ENCODE measurements at places on chromosomes 6 and 20.

DNA sequence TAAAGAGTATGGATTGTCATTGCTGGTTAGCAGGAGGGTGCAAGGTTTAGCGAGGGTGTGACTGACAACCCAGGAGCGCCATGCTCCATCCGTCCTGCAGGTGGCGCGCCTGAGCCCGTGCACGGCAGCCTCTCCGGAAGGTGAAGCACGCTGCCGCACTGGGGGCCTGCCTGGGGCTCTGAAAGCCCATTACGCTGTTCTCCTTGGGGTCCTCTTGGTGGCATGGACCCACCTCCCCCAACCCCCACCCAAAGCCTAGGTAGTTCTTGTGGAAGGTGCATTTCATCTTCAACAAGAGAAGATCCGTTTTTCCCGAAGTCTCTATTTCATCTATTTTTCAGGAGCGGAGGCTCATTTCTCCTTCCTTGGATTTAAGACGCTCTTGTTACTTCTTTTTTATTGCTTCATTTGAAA, 197.4 kb upstream of the KCNG1 start:
- DNase-seq, result peak; percentile 7

GRCh38 chr6:28906669-28907068, 17.1 kb downstream of the TRIM27 start:
- no peak for DNase-seq

GRCh38 chr6:30752157-30752927, 8.0 kb upstream of the IER3 start:
- no peak for DNase-seq

DNA sequence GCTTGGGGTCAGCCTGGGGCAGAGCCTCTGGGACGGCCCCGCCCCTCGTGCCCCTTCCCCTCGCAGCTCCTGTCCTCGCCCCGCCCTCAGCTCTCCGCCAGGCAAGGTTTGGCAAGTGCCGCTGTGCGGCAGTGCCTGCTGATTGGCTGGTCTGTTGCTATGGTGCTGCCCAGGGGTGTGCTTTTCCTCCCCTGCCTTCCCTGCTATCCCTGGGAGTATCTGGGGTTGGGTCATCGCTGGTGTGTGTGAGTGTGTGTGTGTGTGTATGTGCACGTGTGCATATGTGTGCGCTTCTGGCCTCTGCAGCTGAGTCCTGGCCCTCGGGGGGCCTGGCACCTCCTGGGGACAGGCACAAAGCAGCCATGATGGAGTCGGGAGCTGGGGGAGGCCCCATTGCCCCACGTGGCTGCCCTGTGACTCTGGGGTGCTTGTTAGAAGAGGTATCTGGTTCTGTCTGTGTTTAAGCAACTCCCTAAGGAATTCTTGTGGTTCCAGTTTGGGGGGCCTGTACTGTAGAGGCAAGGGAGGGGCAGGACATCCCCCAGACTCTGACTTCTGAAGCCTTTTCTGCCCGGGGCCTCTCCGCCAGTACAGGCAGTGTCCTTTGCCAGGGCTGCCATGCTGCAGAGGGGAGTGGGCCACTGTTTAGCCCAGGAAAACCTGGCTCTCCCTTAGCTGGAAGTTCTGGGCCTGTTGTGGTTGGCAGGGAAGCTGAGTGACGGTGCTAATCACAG, 6.9 kb downstream of the RTEL1 start:
- DNase-seq, result no peak

GRCh38 chr6:79073888-79074287, 4.2 kb downstream of the PHIP start:
- no peak for DNase-seq

GRCh38 chr20:63847237-63848002, 13.9 kb upstream of the ABHD16B start:
- DNase-seq, result no peak

GRCh38 chr6:50864601-50865000, 45.9 kb downstream of the TFAP2B start:
- no peak for DNase-seq

DNA sequence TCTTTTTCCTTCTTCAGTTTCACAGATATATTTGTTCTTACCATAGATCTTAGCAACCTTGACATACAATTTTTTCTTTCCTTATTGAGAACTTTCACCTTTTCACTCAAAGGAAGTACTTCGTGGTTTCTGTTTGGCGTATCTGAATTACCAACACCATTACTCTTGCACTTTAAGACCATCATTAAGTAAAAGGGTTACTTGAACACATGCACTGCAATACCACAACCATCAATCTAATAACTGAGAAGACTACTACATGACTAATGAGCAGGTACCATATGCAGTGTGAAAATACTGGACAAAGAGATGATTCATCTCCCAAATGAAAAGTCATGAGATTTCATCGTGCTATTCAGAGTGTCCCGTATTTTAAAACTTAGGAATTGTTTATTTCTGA, 21.7 kb upstream of the SENP6 start:
- no peak for DNase-seq

DNA sequence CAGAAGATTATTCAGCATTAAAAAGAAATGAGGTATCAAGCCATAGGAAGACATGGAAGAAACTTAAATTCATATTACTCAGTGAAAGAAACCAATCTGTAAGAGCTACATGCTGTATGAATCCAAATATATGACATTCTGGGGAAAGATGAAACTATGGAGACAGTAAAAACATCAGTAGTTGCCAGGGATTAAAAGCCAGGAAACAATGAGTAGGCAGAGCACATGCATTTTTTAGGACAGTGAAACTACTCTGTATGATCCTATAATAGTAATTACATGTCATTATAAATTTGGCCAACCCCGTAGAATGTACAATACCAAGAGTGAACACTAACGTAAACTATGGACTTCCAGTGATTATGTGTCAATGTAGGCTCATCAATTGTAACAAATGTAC, 92.8 kb upstream of the RNF217 start:
- DNase-seq, result no peak

DNA sequence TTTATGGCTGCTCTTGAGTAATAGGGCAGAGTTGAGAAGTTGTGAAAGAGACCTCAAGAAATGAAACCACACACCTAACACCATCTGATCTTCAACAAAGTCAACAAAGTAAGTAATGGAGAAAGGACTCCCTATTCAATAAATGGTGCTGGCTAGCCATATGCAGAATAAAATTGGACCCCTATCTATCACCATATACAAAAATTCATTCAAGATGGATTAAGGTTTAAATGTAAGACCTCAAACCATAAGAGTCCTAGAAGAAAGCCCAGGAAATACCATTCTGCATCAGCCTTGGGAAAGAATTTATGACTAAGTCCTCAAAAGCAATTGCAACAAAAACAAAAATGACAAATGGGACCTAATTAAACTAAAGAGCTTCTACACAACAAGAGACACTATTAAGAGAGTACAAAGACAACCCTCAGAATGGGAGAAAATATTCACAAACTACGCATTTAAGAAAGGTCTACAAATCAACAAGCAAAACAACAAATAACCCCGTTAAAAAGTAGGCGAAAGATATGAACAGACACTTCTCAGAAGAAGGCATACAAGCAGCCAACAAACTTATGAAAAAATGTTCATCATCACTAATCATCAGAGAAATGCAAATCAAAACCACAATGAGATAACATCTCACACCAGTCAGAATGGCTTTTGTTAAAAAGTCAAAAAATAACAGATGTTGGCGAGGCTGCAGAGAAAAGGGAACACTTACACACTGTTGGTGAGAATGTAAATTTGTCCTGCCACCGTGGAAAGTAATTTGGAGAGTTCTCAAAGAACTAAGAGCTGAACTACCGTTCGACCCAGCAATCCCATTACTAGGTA, 4.0 kb downstream of the MAP3K5 start:
- DNase-seq, result no peak

- peak; percentile 92 for DNase-seq
Observed at GRCh38 chr20:47360297-47361056, 4.0 kb upstream of the ZMYND8 start.

DNA sequence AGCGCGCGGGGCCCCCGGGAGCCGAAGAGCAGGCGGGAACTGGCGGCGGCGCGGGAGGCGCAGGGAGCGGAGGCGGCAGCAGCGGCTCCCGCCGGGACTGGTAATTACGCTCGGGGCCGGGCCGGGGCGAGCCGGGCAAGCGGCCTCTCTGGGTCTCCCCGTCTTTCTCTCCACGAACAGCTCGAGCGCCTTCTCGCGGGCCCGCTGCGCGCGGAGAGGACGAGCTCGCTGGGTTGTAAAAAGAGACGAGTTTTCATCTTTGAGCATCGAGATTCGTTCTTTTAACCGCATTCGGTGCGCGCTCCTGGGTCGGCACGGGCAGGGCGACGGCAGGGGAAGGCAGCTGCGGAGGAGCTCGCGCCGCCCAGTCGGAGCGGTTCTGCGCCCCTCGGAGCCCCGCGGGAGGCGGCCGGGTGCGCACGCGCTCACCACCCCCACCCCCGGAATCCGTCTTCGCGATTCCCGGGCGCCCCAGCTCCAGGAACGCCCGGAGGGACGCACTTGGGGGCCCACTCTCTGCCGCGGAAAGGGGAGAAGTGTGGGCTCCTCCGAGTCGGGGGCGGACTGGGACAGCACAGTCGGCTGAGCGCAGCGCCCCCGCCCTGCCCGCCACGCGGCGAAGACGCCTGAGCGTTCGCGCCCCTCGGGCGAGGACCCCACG, 38.0 kb downstream of the YTHDF1 start:
- DNase-seq, result no peak

- no peak for DNase-seq
Observed at GRCh38 chr20:2236256-2236655, 59.5 kb upstream of the TGM3 start.

GRCh38 chr6:159004592-159004991, 4.6 kb upstream of the RSPH3 start:
- no peak for DNase-seq

- DNase-seq, result no peak
Observed at GRCh38 chr6:4726645-4727044, 49.6 kb upstream of the CDYL start.

DNA sequence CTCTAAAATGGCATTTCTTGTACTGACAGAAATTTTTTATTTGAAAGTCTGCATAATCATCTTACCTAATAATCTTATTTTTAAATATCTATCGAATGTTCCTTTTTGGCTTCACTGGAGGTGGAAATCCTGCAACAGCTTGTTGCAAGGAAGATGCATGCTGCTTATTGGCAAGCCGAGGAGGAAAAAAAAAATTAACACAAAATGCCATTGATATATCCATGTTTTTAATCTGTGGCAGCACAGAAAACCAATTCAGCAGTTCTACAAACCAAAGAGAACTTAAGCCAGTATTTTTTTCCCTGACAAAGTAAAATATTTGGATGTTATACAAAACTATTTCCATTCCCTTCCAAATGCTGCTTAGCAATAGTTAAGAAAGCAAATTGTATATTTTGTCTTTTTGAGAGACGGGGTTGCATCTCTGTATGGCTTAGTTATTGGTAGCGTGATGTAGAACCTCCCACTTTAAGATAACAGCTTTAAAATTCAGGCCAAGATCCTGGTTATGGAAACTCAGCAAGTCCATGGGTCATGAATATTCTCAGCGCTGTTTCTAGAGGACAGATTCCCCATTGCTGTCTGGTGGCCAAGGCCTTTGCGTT, 231.4 kb downstream of the TMEM242 start:
- no peak for DNase-seq

- no peak for DNase-seq
Observed at GRCh38 chr6:47633141-47633540, 65.2 kb upstream of the ADGRF4 start.

DNA sequence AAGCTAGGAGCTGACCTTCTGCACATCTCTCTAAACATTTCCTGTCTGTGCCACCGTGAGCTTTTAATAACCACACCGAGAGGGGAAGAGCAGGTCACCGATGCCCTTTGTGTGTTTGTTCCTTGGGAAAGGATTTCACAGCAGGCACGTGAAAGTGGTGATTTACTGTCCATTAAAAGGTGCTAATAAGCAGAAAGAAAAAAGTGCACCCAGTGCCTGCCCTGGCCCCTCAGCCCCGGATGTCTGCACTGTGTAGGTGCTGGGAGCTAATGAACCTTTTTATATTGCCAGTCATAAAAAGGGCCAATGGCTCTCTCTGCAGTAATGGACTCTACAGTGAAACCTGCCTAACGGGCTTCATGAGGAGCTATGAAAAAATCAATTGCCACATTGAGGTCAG, 312.6 kb downstream of the C6orf118 start:
- DNase-seq, result no peak

GRCh38 chr6:53280207-53280606, 68.5 kb downstream of the ELOVL5 start:
- no peak for DNase-seq

DNA sequence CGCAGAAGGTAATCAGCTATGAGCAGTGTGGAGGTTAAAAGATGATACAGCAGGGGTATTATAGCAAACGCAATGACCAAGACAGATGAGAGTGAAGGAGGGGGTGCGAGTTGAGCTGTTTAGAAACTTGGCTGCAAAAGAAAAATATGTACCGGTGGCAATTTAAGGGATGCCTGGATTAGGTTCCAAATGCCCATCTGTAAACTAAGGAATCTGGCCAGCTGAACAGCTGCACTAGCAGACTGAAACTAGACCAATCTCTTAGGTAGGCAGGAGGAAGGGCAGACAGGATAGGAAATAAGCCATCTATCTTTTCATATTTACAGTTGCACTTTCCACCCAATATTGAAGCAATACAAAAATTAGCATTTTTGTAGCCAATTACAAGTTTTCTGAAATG, 407.6 kb downstream of the HTR1B start:
- DNase-seq, result no peak

DNA sequence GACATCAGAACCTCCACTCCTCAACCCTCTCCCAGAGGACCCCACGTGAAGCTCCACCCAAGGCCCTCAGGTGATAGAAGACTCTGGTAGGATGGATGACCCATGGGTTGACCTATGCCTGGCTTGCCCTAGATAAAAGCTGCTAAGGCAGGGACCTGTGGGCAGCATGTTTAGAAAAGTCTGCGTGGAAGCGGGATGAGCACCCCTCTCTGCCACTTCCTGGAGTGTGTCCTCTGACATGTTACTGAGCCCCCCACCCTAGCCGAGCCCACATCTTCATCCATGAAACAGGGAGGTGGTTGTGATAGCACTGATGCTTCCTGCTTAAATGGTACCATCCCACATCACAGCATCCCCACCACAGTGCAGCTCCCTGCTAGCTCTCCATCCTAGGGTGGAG, 21.8 kb downstream of the MOCS1 start:
- no peak for DNase-seq

GRCh38 chr20:46883892-46884291, 10.8 kb upstream of the EYA2 start:
- no peak for DNase-seq

GRCh38 chr6:131741688-131742393, 31.0 kb upstream of the CTAGE9 start:
- no peak for DNase-seq

DNA sequence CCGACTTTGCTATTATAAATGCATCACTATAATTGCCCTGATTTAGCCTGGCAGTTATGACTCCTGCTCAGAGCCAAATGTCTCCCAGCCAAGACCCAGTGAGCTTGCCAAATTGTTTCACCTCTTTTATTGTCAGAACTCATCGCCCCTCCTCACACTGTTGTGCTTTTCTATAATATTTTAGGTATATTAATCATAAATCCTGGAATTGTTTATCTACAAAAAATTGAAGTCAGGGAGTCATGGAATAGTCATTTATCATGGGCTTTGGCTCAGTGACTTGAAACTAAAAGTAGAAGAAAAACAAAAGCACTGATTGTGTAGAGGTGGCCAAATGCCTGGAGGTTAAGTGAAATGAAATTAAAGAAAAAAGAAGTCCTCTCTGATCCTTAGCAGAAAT, 85.6 kb downstream of the PFDN4 start:
- peak; percentile 53 for DNase-seq

GRCh38 chr6:52346503-52346902, 15.4 kb upstream of the PAQR8 start:
- DNase-seq, result no peak

- no peak for DNase-seq
Observed at GRCh38 chr6:157107915-157108651, 215.2 kb downstream of the TMEM242 start.

GRCh38 chr6:104908888-104909525, 47.9 kb upstream of the LIN28B start:
- DNase-seq, result no peak

- no peak for DNase-seq
Observed at GRCh38 chr6:33735216-33735615, 11.5 kb downstream of the IP6K3 start.

Measured in NCI-H1092 treated with DMSO at 0.1 percent for 48 hours (cell line).